ENCODE measurements at places on chromosomes 13 and 19. TPM values are rescaled to one million over a fixed set of nuclear protein-coding genes. Genes with fewer than 3 reads are reported as not detected.

- H3K36me3 ChIP-seq: peaks cover 28% of the 10 kb centered on the region
- H3K4me1 ChIP-seq: no peaks in the 10 kb centered on the region
- no peak for DNase-seq
These were observed 67.0 kb upstream of the TEX29 start for GRCh38 chr13:111253365-111253872.

The PEAK3 gene
- total RNA-seq: 8.4 TPM

DNA sequence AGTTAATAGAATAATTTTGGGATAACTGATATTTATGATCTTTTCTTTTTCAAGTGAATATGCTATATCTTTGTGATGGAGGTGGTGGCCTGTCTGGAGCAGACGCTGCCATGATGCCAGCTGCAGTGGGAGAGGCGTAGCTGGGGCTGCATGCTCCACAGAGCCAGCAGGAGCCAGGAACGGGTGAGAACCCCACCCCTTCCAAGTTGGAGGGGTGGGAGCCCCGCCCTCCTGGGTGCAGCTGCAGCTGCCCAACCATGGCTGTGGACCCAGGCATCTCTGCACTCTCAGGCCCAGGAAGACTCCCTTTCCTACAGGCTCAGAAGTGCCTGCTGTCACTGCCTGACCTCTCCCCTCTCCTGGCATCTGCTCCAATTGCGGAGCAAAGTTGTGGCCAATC is 373.0 kb downstream of the SLC7A1 start:
- H3K27me3 ChIP-seq: no peaks in the 10 kb centered on the region
- H3K4me1 ChIP-seq: no peaks in the 10 kb centered on the region
- DNase-seq: no peak
- H3K4me3 ChIP-seq: no peak overlapping the region
- no peak overlapping the region for H3K27ac ChIP-seq

DNA sequence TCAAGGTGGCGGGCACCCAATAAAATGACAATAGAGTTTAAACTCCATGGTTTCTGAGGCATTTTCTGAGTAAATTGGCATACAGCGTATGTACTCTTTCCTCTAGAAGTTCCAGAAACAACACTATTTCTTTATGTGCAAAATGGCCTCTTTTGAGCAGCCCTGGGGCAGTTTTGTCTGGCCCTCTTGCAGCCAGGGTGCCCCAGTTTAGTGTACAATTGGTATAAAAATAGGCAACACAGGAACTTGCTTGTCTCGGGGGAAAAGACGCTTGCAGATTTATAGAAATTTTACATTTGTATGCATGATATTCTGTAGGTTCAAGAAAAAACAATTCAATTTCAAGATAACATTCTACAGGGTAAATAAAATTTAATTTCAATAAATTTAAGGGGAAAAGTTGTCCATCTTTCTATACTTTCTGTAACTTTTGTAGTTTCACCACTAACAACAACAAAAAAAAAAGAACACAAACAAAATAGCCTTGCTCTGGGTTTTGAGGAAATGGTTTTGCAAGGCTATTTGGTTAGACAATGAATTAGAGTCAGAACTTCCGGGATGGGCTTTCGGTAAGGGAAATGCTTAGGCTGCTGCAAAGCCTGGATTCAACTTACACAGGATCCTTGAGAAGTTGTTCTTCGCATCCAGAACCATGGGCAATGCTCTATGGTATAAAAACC is 45.3 kb downstream of the LRCH1 start:
- no peak overlapping the region for H3K27ac ChIP-seq
- no peaks in the 10 kb centered on the region for H3K36me3 ChIP-seq
- H3K27me3 ChIP-seq: no peaks in the 10 kb centered on the region
- DNase-seq: peak; percentile 25

DNA sequence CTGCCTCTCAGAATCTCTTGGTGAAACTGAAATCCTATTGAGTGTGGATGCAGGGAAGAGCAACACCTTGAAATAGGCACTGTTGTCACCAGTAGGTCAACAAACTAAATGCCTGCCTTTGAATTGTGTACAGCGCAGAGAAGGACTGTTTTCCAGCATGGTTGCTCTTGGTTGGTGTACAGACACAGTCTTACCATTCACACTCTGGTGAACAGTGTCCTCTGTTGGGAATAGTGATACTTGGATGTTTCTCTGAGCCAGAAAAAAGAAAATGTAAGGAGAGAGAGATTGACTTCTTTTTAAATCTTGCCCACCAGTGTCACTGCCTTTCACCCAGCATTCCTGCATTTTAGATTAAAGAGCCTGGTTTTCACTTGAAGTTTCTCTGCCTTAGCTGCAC is 179.7 kb downstream of the STK24 start:
- no peak overlapping the region for H3K27ac ChIP-seq
- H3K36me3 ChIP-seq: no peaks in the 10 kb centered on the region
- no peaks in the 10 kb centered on the region for H3K27me3 ChIP-seq

GRCh38 chr13:27065582-27065981 is 106.0 kb downstream of the USP12 start:
- no peaks in the 10 kb centered on the region for H3K27me3 ChIP-seq
- H3K4me3 ChIP-seq: no peak overlapping the region
- H3K36me3 ChIP-seq: peaks cover 11% of the 10 kb centered on the region
- no peak overlapping the region for H3K27ac ChIP-seq

DNA sequence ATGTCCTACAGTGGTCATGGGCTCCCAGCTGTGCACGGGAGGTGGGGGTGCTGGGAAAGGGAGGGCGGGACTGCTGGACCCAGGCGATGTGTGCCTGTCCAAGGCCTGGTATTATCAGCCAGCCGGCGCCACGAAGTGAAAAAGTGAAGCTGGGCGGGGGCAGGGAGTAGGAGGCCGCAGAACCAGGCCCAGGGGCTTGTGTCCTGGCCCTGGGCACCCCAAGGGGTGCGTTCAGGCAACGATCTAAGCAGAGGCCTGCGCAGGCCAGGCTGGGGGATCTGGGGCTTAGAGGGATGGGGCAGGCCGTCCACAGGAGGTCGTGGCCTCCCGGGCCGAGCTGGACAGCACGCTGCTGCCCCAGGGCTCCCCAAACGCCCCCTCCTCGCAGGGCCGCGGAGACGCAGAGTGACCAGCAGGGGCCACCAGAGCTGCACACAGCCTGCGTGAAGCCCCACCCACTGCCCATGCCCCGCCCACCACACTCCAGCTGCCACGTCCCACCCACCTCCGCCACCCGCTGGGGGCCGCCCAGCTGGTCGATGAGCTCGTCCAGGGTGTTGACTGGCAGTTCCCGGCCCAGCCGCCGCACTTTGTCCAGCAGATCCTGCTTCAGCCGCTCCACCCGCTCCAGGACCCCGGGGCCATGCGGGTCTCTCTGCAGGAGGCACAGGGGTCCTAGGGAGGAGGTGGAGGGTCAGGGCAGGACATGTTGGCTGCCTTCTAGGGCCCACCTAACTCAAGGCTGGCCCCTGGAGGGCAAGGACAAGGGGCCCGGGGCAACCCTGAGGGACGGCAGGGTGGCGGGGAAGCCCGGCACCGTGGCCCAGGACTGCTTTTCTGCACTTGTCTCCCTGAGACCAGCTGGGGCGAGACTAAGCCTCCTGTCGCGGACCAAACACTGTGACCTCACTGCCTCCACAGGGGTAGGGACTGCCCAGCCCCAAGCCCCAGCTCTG is 9.5 kb downstream of the GPX4 start:
- DNase-seq: peak; percentile 91
- no peaks in the 10 kb centered on the region for H3K27me3 ChIP-seq
- peaks cover 13% of the 10 kb centered on the region for H3K4me1 ChIP-seq
- H3K36me3 ChIP-seq: peaks cover 50% of the 10 kb centered on the region

- H3K27me3 ChIP-seq: no peaks in the 10 kb centered on the region
- no peak overlapping the region for H3K27ac ChIP-seq
- DNase-seq: no peak
- no peaks in the 10 kb centered on the region for H3K36me3 ChIP-seq
- H3K4me3 ChIP-seq: no peak overlapping the region
- no peaks in the 10 kb centered on the region for H3K4me1 ChIP-seq
These were observed 152.4 kb downstream of the TEX29 start for GRCh38 chr13:111472559-111473460.

DNA sequence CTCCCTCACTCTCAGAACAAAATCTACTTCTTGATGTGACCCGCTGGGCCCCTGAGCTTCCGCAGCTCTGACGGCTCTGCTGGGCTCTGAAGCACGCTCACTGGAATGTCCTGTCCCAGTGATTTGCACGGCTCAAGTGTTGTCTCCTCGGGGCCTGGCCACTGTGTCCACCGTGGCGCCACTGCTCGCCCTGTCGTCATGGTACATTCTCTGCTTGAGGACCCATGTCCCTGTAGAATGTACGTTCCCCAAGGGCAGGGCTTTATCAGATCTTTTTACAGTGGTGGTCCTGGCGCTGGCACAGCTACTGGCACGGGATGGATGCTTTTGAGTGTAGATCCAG is 12.1 kb downstream of the KLHL26 start:
- DNase-seq: no peak
- no peak overlapping the region for H3K4me3 ChIP-seq
- no peaks in the 10 kb centered on the region for H3K27me3 ChIP-seq
- no peaks in the 10 kb centered on the region for H3K36me3 ChIP-seq
- peaks cover 37% of the 10 kb centered on the region for H3K4me1 ChIP-seq

GRCh38 chr19:47274071-47274890 is at the start of gene INAFM1:
TSS of gene INAFM1 (plus strand) at chr19:47274885. CDS start at chr19:47274920, 35 bp downstream.
- H3K27ac ChIP-seq: peak within 1 kb of the TSS; percentile 85
- H3K4me3 ChIP-seq: peak within 1 kb of the TSS; percentile 66
- peak; percentile 97 for DNase-seq

- no peaks in the 10 kb centered on the region for H3K27me3 ChIP-seq
- no peak overlapping the region for H3K4me3 ChIP-seq
- no peaks in the 10 kb centered on the region for H3K36me3 ChIP-seq
- H3K27ac ChIP-seq: no peak overlapping the region
- no peaks in the 10 kb centered on the region for H3K4me1 ChIP-seq
These were observed 121.8 kb downstream of the STOML3 start for GRCh38 chr13:38868870-38869269.

The ZNF132 gene
- 0.88 TPM for total RNA-seq

- peak; percentile 25 for DNase-seq
- H3K27me3 ChIP-seq: peaks cover 12% of the 10 kb centered on the region
- no peaks in the 10 kb centered on the region for H3K36me3 ChIP-seq
- H3K27ac ChIP-seq: no peak overlapping the region
- H3K4me1 ChIP-seq: peaks cover 15% of the 10 kb centered on the region
These were observed 5.2 kb upstream of the MLNR start for GRCh38 chr13:49214917-49215376.

The UBE2L5 gene
- total RNA-seq: not detected

DNA sequence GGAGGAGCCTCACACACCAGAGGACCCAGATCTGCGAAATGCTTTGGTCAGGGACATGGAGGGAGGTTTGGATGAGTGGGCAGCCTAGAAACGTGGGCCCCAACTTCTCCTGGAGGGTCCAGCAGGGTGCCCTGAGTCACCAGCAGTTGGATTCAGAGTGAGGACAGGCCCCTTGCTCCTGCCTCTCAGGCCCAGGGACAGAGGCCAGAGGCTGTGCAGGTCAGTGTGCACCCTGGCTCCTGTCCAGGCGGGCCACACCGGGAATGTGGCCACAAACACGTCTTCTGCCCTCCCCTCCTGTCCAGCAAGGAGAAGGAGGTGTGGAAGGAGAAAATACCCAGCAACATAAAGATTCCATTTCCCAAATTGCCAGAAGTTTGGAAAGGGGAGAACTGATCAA is 19.4 kb downstream of the IRS2 start:
- H3K4me1 ChIP-seq: peaks cover 6% of the 10 kb centered on the region
- H3K36me3 ChIP-seq: no peaks in the 10 kb centered on the region
- DNase-seq: no peak
- no peak overlapping the region for H3K4me3 ChIP-seq
- no peak overlapping the region for H3K27ac ChIP-seq
- H3K27me3 ChIP-seq: no peaks in the 10 kb centered on the region
